Islet precursor cell (in vitro differentiated cells): ENCODE measurements at places on chromosomes 1 and 21.

- DNase-seq = no peak
These were observed 153.1 kb downstream of the GRIK1 start for GRCh38 chr21:29786496-29787360.

GRCh38 chr1:202837746-202838262 lies 27.1 kb downstream of the PCAT6 start:
- DNase-seq = no peak

- no peak for DNase-seq
These were observed 114.5 kb downstream of the CACHD1 start for GRCh38 chr1:64584479-64584878.

DNA sequence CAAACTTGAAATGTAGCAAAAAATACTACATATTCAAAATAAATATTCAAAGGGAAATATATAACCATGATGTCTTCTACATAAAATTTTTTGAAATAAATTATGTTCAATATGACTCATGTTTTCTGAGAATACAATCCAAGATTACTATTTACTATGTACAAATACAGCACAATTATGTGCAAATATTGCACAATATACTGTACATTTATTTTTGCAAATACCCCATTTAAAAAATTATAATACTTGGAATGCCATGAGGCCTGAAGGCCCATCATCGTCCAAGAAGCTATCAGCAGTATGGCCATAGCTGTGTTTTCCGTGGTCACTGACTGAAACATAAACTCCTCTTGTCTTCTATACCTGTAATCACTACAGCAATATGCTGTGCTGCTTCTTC lies 12.3 kb downstream of the CCDC181 start:
- no peak for DNase-seq

DNA sequence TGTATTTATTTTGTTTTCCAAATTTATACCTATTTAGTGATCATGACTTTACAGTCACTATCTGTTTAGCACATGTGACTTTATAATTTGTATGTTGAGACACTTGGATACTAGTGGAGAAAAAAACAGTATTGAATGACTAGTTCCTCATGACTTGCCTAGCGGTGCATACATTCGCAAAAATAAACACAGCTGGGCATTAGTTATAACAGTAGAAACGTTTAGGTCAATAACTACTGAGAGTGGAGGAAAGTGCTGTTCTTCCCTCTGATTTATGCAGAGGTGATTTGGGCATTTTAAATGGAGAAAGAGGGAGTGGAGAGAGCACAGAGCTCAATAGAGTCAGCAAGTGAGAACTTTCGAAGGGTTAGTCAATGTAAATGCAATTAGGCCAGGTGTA lies 1679.0 kb upstream of the B3GALT2 start:
- DNase-seq = no peak

- no peak for DNase-seq
These were observed 181.1 kb downstream of the KCNK2 start for GRCh38 chr1:215263636-215264035.

- DNase-seq = no peak
These were observed 119.9 kb downstream of the LRRC40 start for GRCh38 chr1:70085521-70085920.

- no peak for DNase-seq
These were observed 22.2 kb upstream of the GPR25 start for GRCh38 chr1:200850554-200850953.

- DNase-seq = peak; percentile 61
These were observed 2.0 kb upstream of the GJA5 start for GRCh38 chr1:147762233-147763024.

DNA sequence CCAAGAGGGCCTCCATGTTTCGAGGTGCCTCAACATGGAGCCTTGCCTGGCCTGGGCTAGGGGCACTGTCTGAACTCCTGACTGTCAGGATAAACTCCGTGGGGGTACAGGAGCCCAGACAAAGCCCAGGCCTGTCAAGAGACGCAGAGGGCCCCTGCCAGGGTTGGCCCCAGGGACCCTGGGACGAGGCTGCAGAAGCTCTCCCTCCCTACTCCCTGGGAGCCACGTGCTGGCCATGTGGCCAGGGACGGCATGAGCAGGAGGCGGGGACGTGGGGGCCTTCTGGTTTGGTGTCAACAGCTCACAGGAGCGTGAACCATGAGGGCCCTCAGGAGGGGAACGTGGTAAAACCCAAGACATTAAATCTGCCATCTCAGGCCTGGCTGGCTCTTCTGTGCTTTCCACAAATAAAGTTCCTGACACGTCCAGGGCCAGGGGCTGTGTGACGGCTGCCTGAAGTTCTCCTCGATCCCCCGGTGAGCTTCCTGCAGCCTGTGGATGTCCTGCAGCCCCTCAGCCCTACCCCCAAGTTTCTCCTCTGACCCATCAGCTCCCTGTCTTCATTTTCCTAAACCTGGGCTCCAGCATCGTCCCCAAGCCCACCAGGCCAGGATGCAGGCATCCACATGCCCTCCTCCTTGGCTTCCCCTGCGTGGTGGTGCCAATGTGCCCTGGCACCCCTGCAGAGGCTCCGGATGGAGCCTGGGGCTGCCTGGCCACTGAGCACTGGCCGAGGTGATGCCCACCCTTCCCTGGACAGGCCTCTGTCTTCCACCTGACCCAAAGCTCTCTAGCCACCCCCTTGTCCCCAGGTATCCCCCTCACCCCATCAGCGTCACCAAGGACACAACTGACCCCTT lies 12.8 kb upstream of the LRRC3 start:
- no peak for DNase-seq
